ENCODE measurements at places on chromosomes 11 and 22.

DNA sequence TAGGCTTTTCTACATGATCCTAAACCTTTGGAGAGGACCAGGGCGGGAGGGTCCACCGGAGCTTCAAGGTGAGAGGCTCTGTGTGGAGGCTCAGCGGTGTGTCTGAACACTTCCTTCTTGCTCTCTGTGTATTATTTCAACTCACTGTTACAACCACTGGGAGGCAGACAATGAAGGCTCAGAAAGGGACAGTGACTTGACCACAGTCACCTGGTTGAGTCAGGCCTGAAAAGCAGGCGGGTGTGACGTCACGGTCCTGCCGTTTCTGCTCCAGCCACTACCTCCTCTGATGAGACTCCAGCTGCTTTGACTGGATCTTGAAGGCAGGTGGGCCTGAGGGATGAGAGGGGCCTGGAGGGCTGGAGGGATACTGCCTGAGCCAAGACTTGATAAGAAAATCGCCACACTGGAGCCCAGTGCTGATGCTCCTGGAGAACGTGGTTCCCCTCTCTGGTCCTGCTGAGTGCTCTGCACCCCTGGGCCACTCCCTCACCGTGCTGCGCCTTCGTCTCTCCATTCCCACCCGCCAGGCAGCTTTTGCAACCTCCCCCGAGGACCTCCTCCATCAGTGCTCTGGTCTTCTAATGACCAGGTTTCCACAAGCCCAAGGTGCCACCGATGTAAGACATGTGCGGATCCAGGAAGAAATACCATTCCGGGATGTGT, 27.9 kb downstream of the KCNC1 start:
- no peak for DNase-seq

DNA sequence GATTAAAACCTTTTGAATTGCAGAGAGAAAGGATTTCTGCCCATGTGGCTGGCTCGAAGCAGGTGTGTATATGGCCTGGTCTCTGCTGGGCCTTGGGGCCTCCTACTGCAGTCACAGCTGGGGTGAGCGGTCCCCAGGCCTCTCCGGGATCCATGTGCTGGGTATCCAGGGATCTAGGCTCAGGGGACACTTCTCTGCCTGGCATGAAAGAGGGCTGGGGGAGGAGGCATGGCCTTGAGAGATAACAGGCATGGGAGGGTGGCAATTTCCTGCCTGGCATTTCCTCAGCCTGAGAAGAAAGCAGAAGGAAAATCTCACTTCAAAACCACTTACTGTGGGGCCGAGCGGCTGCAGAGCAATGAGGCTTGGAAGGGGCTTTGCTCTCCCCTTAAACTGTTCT, 20.3 kb upstream of the PARVG start:
- no peak for DNase-seq

DNA sequence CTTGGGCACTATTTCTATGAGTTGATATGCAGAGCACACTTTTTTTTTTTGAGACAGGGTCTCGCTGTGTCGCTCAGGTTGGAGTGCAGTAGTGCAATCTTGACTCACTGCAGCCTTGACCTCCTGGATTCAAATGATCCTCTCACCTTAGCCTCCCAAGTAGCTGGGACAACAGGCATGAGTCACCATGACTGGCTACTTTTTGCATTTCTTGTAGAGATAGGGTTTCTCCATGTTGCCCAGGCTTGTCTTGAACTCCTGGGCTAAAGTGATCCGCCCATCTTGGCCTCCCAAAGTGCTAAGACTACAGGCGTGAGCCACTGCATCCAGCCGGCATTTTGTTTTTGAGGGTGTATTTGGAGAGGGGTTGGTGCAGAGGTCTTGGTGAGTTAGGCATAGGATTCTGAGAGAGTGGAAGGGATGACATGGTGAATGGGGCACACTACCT, 29.9 kb upstream of the MTCH2 start:
- no peak for DNase-seq

DNA sequence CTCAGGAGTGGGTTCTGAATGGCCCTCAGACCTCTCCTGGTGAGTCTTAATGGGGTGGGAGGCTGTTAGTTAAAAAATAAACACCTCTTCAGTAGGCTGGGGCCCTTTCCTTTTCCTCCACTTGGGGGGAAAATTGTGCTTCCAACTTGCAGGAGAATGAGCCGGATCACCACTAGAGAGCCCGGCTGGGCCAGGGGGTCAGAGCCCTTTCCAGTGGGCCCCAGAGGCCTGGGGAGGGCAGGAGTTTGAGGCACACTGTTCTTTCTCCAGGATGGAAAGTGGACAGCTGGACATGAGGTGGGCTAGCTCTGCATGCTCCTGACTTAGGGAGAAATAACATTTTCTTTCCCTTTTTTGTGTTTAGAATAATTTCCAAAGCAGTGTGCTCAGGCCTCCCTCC, 32.8 kb downstream of the B3GAT1 start:
- no peak for DNase-seq

GRCh38 chr11:93940395-93940794, 80.8 kb upstream of the HEPHL1 start:
- no peak for DNase-seq

- DNase-seq = no peak
Observed at GRCh38 chr11:107931206-107931605, 3.0 kb downstream of the RAB39A start.

DNA sequence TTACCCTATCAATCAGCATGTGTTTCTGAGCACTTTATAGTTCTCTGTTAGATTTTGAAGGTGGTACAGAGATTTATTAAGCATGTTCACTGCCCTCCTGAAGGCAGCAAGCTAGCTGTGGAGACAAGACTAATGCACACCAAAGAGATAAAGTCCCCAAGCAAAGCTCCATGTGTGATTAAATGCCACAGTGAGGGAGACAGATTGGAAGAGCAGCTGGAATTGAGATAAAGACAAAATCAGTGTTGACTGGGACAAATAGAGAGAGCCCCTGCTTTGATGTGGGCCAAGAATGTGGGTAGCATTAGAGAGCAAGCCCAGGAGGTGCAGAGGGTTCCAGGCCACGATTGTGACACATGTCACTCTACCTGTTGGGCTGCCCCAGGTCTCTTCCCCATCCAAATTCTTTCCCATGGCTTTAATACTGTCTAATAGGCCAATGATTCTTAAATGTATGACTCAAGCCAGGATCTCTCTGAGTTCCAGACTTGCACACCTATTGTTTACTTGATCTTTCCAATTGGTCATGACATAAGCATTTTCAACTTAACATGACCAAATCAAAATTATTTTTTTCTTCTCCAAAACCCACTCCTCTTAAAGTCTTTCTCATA, 60.1 kb upstream of the ZC3H12C start:
- no peak for DNase-seq

- no peak for DNase-seq
Observed at GRCh38 chr11:68199295-68199987, 13.7 kb downstream of the KMT5B start.

GRCh38 chr11:66008468-66009101, 3.2 kb upstream of the CST6 start:
- DNase-seq = no peak

Measured in activated T-cell treated with anti-CD3 and anti-CD28 coated beads for 48 hours (primary cell).